ENCODE measurements at places on chromosomes 1 and 21.

- no peak for DNase-seq
Measured at GRCh38 chr21:17003258-17003615, 509.6 kb upstream of the CXADR start.

- peak; percentile 63 for DNase-seq
Measured at GRCh38 chr1:174967845-174968705, 31.7 kb upstream of the CACYBP start.

GRCh38 chr1:5776035-5776550 lies 216.1 kb downstream of the NPHP4 start:
- DNase-seq: no peak

DNA sequence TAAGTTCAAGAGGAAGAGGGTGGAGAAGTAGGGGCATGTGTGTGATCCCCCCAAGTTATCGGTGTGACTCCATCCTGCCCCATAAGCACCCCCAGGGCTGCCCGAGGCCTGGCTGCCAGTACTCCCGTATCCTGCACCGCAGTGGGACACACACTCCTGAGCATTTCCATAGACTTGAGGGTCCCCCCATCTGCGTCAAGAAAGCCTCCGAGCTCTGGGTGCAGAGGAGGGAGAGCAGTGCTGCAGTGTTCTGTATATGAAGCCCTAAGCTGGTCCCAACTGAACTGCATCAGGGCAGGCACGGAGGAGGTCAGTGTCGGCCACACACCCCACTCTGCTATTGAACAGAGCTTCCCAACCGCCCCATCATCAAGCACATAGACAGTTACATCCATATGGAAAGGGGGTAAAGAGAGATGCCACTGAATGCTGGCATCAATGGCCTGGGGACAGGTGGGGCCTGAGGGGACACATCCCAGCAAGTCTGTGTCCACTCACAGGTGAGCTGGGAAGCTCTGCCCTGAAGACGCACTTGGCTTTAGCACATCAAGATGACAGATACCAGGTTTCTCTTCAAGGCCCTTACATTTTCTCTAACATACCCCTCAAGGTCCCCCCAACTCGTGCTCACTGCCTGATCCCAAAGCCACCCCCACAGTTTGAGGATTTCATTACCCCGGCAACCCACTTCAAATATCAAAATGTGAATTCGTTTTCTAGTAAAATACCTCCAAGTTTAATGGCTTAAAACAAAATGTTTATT lies 64.3 kb downstream of the EVA1C start:
- no peak for DNase-seq

- DNase-seq: no peak
Measured at GRCh38 chr1:213380865-213381264, 329.8 kb downstream of the RPS6KC1 start.

DNA sequence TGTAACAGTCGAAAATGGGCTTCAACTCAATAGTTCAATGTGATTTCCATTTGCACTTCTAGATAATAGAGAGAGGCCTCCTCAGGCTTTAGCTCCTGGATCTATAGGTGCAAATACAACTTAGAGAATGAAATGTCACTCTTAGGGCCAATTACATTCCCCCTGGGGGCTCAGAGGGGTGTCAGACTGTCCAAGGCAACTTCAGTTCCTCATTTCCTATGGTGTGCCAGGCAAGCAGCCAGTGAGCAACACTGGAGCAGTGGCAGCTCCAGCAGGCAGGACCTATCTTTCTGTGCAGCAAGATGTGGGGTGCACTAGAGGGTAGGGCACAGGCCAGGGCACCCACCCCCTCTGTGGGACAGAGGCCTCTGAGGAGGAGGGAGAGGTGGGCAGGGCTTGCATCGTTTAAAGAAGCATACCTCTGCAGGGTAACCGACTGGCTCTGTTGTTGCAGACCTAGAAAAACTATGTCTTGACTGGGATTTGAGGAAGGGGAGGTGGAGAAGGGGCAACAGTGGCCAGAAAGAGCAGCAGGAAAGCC lies 97.3 kb downstream of the SUSD4 start:
- no peak for DNase-seq

- no peak for DNase-seq
Measured at GRCh38 chr1:197485790-197486189, 217.7 kb downstream of the CRB1 start.

DNA sequence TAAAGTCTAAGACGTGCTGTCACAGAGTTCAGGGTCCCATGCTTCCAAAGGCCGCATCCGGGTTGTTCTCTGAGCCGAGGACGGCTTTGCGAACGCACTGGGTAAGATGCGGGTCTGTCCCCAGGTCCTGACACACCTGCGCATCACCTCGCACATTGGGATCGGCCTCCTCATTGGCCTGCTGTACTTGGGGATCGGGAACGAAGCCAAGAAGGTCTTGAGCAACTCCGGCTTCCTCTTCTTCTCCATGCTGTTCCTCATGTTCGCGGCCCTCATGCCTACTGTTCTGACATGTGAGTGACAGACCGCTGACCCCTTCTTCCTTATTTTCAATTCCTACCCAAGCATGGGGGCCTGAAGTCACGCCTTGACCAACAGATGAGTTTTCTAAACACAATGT lies 25.3 kb downstream of the TFF3 start:
- no peak for DNase-seq

DNA sequence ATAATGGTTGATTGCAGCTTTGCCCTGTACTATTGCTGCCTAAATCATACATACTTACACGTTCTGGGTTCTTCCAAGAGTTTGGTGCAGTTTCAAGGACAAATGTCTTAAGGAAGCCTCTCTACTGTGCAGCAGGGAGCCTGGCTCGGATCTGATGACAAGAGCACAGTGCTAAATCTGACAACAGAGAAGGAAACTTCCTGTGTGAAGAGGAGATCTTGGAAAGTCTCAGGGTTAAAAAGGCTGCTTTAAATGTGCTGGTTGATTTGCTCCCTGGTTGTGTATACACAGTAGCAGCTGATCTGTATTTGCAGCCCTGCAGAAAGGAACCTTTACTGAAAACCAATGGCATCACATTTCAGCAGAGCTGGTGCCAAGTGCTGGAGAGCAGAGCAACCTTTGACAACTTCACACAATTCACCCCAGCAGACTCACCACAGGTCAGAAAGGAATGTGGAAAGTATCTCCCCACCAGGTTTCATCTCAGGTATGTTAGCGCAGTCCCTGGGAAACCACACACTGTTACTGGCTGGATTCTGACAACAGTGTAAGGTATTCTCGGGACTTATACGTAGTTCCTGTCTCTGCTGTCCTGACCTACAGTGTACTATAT lies 355.0 kb upstream of the ESRRG start:
- DNase-seq: no peak

DNA sequence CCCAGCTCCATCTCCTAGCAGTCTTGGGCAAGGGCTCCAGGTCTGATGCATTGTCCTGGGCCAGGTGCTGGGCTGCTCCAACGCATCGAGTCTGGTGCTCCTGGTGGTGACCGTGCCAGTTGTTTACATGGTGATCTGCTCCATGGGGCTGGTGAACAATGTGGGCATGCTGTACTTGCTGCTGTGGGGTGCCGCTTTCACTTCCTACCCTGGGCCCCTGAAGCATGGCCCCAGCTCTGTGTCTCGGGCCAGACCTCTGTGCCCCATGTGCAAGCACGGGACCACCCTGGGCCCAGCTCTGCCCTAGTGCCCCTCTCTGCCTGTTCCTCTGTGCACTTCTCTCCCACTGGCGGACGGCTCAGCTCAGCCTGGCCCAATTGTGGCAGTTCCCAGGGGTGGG lies 119.4 kb downstream of the MAST2 start:
- no peak for DNase-seq

DNA sequence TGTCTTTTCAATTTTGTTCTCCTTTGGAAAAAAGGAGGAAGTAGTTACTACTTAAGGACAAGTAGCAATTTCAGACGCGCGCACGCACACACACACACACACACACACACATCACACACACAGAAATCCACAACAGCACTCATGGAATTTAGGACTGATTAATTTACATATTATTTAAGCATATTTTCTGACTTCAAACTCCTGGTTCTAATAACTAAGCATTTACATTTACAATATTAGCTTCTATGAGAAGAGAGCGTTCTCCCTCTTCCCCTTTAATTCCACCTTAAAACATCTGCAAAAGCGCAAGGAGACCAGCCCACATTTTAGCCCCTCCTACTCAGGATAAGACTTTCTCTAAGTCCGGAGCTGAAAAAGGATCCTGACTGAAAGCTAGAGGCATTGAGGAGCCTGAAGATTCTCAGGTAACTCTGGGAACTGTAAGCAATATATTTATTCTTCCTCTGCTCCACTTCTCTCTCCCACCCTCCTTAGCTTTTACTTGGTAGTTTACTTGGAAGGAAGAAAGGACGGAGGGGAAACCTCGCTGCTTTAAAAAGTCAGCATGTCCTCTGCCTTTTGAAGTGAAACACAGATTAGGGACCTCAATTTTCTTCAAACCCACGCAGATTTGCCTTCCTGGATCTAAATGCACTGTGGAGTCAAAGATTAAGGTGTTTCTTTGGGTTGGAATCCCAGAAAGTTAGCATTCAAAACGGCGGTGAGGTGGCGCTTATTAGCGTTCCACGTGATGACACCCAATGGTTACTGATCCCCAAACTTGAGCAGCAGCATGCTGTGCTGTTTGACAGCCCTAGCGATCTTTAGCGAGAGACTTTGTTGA lies at the start of gene PLA2G4A:
PLA2G4A (plus strand) TSS at position 339 of the 844 bp plus-strand sequence. CDS start 25,406 bp downstream, outside the sequence.
- peak; percentile 15 for DNase-seq

DNA sequence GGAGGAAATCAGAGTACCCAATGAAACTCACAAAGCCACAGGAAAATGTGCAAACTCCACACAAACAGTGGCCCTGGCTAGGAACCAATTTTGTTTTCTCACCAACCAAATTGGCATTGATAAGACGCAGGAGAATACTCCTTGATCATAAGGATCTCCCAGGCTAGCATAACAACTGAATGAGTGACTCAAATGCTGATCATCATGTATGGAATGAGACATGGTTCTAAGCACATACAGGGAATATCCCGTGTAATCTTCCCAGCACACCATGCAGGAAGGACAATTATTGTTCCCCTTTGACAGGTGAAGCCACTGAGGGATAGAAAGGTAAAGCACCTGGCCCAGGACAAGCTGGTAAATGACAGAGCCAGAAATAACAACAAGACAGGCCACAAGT lies 180.0 kb upstream of the DUSP10 start:
- no peak for DNase-seq

GRCh38 chr1:33295450-33296081 lies 25.3 kb downstream of the A3GALT2 start:
- peak; percentile 85 for DNase-seq

DNA sequence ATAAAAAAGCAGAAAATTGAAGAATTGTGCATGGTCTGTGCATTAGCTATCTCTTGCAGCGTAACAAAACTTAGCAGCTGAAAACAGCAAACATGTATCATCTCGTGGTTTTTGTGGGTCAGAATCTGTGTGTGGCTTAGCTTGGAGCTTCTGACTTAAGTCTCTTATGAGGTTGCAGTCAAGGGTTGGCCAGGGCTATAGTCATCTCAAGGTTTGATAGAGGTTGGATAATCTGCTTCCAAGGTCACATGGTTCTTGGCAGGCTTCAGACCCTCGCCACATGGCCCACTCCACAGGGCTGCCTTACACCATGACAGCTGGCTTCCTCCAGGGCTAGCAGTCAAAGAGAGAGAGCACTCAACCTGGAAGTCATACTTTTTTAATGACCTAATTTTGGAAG lies 35.9 kb downstream of the CNST start:
- DNase-seq: no peak

DNA sequence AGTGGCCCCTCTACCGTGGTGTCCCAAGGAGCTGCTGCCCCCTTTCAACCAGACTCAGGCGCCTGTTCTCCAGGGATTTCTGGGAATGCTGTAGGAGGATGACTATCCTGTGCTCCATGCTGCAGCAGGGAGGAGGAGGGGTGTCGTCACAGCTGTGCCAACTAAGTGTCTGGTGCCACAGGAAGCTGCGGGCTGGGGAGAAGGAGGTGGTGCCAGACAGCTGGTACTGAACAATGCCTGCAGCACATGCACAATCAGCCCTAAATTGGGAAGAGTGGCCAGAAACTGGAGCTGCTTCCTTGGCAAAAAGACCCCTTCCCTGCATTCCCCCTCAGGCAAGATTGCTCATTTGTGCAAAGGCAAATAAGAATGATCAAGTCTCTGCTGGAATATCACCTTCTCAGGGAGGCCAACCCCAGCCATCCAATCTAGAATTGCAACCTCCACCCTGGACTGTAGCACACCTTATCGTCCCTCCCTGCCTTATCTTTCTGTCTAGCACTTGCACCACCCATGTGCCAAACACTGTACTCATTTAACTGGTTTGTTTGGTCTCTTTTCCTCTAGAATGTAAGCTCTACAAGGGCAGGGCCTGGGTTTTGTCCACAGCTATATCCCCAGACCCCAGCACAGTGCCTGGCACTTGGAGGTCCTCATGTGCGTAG lies 33.3 kb downstream of the LAMB3 start:
- DNase-seq: peak; percentile 7

DNA sequence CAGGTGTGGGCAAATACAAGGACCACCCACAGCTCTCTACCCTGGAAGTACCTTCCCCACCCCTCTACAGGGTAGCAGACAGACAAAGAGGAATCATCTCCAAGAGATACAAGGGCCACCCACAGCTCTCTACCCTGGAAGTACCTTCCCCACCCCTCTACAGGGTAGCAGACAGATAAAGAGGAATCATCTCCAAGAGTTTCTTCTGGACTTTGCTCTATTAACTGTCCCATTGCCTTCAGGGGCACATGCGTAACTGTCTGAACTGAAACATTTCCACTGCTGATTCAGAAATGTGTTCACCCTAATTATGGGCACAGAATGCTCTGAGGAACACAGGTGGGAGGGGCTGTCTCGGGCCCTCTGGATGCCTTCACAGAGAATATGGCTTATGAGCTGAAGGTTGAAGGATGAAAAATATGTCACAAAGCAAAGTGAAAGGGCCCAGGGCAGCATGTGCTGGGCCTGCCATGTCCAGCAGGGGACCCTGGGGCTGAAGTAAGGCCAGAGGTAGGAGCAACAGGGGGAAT lies 43.9 kb downstream of the ZNF281 start:
- DNase-seq: no peak

DNA sequence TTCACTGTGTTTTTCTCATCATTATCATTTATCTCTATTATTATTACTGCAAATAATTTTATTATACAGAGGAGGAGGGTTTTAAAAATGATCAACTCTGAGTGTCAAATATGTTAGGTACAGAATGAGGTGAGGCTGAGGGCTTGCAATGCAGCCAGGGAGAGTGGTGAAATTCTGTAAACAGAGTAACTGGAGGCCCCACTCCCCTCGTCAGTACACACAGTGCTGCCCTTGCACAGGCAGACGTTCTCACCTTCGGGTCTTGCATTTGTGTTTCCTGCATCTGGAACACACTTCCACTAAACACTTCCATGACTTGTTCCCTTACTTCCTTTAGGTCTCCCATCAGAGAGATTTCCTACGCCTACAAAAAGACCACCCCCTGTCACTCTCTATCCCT lies 24.3 kb upstream of the COA6 start:
- DNase-seq: no peak

Data from CD4-positive, alpha-beta T cell treated with Interleukin-21 for 1 hour (primary cell).